DMS153 (cell line): ENCODE measurements at places on chromosomes 6 and 20.

GRCh38 chr6:11778648-11779328 lies at the start of gene ADTRP:
TSS of gene ADTRP (minus strand) at chr6:11778803. CDS start at chr6:11778759, 44 bp downstream.
- DNase-seq = no peak

- no peak for DNase-seq
Observed at GRCh38 chr6:153058291-153058690, 55.8 kb upstream of the MTRF1L start.

DNA sequence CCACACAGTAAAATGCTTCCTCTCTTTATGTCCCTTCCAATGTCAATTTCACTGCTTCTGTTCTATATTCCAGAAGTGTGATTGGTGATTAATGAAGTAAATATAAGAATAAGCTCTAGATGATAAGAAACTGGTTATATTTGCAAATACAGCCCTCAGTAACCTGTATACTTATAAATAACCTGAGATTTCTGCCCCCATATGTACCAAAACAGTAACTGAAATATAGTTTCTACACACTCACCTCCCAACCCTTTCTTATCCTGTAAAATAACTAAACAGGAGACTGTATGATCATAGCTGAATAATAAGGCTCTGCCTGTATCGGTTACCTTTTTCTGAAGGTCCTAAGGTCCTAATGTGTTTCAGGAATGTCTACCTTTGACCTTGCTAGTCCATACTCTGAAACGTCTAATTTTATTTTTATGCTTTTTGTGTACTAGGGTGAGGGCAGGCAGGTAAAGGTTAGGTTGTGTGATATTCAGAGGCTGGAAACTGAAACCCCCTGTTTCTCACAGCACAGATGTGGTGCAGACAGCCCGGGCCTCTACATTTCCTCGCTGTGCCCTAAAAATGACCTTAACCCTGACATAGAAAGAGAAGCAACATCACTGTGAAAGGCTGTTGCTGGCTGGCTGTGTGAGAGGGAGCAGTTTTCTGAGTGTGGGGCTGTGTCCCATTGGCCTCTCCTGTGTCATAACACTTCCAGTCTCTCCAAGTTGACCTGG lies 378.8 kb downstream of the CENPW start:
- no peak for DNase-seq

GRCh38 chr20:43579861-43580793 lies 10.6 kb upstream of the IFT52 start:
- DNase-seq = no peak

- no peak for DNase-seq
Observed at GRCh38 chr6:1606780-1607515, 2.8 kb upstream of the FOXC1 start.

GRCh38 chr6:52577778-52578463 lies 1.1 kb upstream of the TRAM2 start:
- no peak for DNase-seq

- no peak for DNase-seq
Observed at GRCh38 chr20:43789593-43789992, 62.8 kb upstream of the GTSF1L start.

GRCh38 chr6:154448448-154449096 lies 61.9 kb downstream of the CNKSR3 start:
- DNase-seq = peak; percentile 58

DNA sequence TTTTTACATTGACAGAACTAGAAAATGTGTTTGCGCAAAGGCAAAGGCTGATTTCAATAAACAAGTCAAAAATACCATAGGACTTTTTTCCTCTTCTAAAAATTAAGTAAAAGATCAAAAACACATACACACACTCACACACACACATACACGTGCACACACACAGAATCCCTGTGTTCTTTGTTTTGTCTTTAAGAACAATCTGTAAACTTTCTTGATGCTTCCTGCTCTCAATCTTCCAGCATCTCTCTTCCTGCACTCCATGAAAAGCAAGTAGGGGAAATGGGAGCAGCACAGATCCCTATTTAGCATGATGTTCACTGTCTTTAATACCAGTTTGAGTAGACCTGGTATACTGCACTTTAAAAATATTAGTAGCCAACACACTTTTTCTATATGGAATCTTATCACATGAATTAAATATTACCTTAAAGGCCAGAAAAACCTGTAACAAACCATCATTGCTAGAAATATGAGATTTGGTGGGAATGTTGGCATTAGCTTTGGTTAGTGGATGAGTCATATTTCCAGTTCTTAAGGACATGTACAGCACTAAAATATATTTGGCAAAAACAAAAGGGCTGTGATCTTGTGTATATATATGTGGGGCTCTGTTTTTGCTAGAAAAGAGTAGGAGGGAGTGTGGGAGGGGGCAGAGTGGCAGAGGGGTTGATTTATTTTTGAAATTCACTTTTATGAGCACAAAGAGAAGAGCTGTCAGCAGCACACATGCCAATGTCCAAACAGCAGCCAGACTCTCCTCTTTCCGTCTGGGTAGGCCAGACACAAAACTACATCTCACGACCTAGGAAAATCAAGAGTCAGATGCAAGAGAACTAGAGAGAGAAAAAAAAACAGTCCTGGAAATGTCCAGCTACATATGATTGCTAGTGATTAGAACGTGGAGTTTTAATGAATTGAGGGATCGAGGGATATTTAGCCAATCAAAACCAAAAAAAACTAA lies 4.6 kb downstream of the PTPRK start:
- no peak for DNase-seq
